Activated naive CD4-positive, alpha-beta T cell (primary cell): ENCODE measurements at places on chromosomes 3 and 15.
A peak's percentile ranks its signal among the peaks of the same experiment; 100 is the strongest.

DNA sequence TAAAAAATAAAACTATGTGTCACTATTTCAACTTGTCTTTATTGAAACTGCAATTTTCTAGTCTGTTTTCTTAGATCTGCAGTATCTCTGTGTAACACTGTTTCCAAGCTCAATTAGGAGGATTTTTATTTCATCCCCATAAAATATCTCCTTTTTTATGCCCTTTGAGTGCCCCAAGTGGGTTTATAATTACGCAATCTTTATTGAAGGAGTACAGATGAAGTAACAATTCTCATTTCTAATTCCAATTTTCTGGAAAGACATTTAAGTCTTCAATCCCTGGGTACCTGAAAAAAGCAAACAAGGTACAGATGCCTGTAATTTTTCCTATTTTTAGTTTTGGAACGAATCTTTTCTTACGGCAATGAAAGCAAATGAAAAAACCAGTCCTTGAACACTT, 61.3 kb downstream of the CYP19A1 start:
- DNase-seq, result no peak

DNA sequence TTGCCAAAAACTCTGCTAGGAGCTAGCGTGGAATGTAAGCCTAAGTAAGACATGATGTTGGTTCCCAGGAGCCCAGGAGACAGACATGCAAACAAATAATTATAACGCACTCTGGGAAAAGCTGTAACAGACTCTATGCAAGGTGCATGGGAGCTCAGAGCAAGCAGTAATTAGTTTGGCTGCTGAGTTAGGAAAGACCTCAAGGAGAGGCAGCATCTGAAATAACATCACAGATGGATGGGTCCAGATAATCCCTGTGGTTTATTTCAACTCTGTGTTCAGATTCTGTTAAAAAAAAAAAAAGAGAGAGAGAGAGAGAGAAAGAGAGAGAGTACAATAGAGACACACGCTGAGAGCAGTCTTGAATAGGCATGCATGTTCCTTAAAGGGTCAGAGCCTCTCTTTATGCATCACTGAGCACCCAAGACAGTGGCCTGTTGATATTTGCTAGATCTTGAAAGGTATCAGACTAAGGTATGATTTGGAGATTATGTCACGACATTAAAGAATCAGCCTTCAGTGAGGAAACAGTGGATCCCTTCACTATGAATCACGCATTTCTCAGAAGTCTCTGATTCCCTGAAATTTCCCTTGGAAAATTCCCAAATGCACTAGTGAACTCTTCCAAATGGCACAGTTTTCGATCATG, 124.4 kb upstream of the LIPC start:
- DNase-seq, result no peak

- no peak for DNase-seq
Observed at GRCh38 chr3:111684640-111685039, 89.5 kb upstream of the ZBED2 start.

- no peak for DNase-seq
Observed at GRCh38 chr3:4956738-4957137, 22.5 kb upstream of the BHLHE40 start.

- DNase-seq, result no peak
Observed at GRCh38 chr3:19815805-19816204, 118.2 kb downstream of the EFHB start.

- no peak for DNase-seq
Observed at GRCh38 chr3:124429129-124429815, 301.0 kb upstream of the UMPS start.

- DNase-seq, result no peak
Observed at GRCh38 chr3:17091910-17092582, 207.3 kb downstream of the PLCL2 start.

DNA sequence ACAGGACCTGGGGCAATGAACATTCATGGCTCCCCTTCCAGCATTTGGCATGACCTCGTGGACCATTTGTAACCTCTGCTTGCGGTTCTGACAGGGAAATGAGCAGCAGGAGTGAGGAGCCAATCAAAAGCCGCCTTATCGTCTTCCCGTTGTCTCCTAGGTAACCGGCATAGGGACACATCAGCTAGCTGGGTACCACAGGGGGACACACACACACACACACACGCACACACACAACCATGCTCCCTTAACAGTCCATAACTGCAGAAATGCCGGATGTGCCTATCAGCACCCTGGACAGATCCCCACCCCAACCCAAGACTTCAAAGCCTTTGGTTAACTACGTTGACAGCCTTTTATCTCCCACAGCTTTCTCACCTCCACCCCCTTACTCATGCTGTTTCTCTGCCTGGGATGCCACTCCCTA, 53.4 kb upstream of the CCDC174 start:
- DNase-seq, result peak; percentile 8

- DNase-seq, result no peak
Observed at GRCh38 chr15:68650901-68651709, 72.3 kb downstream of the CORO2B start.

DNA sequence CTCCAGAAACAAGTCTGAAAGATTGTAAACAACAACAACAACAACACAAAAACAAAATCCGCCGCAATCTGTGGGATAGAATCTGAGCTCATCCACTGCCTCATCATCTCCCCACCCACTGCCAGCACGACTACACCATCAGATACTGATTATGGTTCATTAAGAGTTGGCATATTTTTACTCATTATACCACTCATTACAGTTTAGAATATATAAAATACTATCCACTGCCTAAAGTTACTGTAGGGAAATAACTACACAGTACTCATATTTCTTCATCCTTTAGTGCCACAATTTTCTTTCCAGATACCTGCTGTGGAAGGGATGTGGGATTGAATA, 152.5 kb upstream of the PEX5L start:
- DNase-seq, result no peak

DNA sequence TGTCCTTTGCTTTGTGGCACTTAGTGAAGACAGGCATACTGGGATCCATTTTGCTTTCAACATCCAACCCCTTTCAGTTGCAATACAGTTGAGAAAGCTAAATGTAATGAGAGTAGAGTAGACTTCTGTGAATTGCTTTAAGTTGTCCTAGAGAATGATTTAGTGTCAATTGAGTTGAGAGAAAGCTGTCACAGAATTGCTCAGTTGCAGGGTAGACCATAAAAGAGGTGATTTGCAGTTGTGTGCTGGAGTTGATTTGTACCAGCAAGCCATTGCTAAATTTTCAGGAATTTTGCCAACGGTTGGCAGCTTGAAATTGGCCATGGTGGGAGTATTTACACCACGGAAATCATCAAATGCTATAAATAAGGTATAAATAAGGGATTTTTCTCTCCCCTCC, 2.2 kb downstream of the ABHD5 start:
- no peak for DNase-seq

DNA sequence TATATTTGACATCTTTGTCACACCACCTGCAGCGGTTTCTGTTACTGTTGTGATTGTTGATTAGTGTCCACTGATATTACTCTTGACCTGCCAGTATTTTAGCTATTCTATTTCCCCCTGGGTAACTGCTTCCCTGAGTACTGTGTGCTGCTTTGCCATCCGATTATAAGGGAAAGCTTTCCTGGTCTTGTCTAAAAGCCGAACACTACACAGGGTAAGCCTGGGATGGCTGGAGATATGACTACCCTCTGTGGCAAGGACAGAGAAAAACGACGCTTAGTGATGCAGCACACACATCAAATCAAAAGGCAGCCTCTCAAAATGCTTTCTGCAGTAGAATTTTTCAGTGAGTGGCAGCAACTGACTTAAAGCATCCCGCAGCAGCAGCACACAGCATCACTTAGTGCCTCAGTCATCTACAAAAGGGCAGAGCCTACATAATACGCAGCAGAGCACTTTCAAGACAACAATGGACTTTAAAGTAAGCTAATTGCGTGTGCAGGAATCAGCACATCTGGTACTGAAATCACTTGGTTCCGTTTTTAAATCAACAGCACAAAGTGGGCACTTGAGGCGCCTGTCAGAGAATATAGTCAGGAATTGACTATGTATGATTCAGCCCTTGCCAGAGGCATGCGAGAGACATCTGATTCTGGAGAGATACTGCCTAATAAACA, 656.3 kb upstream of the TGFBR2 start:
- no peak for DNase-seq

DNA sequence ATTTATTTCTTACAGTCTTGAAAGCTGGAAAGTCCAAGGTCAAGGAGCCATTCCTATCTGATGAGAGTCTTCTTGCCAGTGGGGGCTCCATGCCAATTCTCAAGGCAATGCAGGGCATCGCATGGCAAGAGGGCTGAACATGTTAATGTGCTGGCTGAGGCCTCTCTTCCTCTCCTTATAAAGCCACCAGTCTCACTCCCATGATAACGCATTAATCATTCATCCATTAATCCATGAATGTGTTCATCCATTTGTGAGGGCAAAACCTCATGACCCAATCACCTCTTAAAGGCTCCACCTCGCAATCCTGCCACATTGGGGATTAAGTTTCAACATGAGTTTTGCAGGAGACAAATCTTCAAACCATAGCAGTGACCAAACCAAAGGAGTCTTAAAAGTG, 118.3 kb downstream of the PROS1 start:
- no peak for DNase-seq
